ENCODE measurements at places on chromosomes 12 and 14.

DNA sequence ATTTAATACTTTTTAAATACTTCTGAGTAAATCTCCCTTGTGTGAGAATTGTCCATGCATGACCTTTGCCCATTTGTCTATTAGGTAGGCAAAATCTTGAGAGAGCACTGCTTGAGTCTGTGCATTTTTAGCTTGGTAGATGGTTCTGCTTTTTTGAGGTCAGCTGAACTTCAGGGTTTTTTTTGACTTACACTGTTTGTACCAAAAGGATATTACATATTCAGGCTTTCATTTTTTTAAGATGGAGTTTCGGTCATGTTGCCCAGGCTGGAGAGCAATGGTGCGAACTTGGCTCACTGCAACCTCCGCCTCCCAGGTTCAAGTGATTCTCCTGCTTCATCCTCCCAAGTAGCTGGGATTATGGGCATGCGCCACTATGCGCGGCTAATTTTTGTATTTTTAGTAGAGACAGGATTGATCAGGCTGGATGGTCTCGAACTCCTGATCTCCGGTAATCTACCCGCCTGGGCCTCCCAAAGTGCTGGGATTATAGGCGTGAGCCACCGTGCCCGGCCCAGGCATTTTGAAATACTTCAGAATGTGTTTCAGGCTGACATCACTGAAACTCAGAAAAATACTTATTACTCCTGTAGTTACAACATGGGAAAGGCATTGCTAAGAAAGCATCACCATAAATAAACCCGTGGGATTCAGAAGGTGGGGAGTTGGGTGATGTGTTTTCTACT, 11.1 kb downstream of the RASSF3 start:
- DNase-seq, result no peak

DNA sequence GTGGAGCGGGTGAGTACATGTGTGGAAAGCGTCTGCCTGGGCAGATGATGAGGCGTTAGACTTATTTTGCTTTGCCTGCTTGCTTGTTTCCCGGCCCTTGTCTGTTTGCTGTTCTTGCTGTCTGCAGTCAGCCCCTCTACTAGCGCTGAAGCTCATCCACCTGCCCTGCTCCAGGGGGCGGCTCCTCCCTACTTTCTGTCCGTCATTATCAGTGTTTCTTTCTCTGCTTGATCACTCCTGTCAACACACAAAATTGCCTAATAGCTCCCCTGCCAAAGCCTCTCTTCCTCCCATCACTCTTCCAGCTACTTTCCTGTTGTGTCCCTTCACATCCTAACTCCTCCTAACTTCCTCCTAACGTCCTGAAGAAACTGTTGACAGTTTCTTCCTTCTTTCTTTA, 34.9 kb upstream of the GALNT8 start:
- no peak for DNase-seq

GRCh38 chr12:92553389-92553788, 149.4 kb upstream of the PLEKHG7 start:
- no peak for DNase-seq

DNA sequence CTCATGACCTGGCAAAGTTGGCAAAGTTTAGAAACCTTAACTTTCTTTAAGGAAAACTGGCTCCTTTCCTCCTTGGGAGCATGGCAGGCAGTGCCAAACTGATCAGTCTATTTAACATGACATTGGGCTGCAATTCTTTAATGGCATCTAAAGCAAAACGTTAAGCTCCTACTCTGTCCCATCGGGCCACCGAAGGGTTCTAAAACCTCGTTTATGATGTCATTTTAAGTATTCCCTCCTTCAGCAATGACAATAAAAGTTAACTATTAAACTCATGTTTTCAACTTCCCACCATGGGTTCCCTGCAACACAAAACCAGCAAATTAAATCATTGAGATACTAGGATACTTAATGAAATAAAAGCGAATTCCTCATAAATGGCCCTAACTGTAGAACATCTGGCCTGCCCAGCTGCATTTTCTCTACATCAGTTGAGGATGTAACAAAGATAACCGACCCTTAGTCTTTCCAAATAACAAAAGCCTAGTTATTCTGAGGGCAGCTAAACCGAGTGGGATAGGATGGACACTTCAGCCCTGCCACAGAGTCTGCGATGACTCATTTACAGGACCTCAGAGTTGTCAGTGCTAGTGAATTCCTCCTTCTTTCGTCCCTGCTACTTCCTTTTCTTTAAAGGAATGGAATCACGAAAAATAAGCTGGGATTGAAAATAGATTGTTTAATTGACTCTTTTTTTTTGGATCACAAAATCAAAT, 34.5 kb upstream of the RIC8B start:
- no peak for DNase-seq

GRCh38 chr12:15651371-15651770, 137.8 kb downstream of the EPS8 start:
- no peak for DNase-seq

GRCh38 chr12:6181583-6182278, 18.5 kb upstream of the CD9 start:
- no peak for DNase-seq

DNA sequence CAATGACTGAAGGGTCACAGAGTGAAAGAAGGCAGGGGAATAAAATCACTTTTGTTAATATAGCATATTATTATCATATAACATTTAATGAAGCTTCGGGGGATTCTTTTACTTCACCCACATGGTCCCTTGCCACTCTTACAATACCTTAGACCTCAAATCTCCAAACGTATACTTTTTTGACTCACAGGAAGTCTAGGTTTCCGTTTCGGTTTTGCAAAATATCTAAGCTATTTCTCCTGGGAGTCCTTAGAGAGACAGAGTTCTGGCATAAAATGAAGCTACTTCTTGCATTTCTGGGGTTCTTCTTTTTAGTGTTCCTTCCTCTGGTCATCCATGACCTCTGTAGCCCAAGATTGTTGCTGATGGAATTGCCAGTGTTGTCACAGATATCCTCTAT, 590.5 kb upstream of the ATP2B1 start:
- DNase-seq, result no peak

DNA sequence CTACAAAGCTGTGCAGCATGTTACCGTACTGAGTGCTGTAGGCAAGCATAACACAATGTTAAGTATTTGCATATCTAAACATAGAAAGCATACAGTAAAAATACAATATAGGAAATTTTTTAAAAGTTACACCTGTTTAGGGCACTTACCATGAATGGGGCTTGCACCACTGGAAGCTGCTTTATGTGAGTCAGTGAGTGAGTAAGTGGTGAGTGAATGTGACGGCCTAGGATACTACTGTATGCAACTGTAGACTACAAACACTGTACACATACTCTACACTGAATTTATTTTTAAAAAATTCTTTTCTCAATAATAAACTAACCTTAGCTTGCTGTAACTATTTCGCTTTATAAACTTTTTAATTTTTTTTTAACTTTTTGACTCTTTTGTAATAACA, 82.1 kb upstream of the FSCB start:
- no peak for DNase-seq

DNA sequence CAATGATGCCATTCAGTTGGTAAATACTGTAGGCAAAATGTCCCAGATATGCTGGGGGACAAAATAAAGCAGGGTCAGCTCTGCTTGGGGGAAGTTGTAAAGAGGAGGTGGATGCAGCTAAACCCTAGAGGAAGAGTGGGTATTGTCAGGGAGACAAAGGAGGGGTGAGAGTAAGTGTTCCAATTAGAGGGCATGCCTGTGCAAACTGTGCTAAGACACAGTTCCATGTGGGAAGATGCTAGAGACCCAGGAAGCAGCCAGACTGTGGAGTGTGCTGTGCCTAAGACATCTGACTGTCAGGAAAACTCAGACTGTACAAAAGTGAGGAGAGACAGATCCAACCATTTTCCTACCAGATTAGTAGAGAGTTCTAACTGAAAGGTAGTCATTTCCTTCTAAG, 474.3 kb downstream of the ATP23 start:
- DNase-seq, result no peak
